CD4-positive, alpha-beta T cell treated with Interferon alpha-2 for 1 hour (primary cell): ENCODE measurements at places on chromosomes 12 and 14.

GRCh38 chr14:59844186-59844812 lies 26.3 kb downstream of the RTN1 start:
- no peak for DNase-seq

DNA sequence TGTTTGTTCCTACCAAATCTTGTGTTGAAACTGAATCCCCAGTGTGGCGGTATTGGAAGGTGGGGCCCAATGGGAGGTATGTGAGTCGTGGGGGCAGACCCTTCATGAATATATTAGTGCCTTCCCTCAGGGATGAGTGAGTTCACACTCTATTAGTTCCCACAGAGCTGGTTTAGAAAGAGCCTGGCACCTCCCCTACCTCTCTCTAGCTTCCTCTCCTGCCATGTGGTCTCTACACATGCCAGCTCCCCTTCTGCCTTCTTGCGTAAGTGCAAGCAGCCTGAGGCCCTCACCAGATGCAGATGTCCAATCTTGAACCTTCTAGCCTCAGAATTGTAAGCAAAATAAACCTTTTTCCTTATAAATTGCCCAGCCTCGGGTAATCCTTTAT lies 105.8 kb downstream of the SPTSSA start:
- no peak for DNase-seq

GRCh38 chr14:44812672-44813071 lies 149.1 kb downstream of the KLHL28 start:
- no peak for DNase-seq

- DNase-seq = no peak
Observed at GRCh38 chr12:92943482-92944250, 14.6 kb upstream of the EEA1 start.

- DNase-seq = no peak
Observed at GRCh38 chr14:82447586-82447985, 913.9 kb upstream of the SEL1L start.

- DNase-seq = no peak
Observed at GRCh38 chr12:60159761-60160160, 563.9 kb downstream of the SLC16A7 start.

DNA sequence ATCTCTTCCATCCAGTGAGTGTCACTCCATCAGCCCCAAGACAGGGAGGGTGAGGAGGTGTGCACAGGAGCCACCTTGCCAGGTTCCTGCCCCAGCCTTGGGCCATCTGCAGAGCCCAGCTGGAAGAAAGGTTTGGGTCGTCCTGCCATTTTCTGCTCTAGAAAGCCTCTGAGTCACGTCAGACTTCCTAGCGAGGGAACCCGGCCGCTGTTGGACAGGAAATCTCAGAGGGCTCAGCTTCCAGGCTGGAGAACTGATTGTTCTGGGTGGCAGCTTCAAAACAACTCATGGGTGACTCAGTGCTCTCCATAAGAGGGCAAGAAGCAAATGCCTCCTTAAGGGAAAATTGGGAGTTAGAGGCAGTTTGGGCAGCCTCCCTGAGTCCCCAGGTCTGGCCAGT lies 16.6 kb downstream of the HIP1R start:
- no peak for DNase-seq

GRCh38 chr12:12660201-12660600 lies 35.8 kb downstream of the GPR19 start:
- DNase-seq = no peak

- DNase-seq = no peak
Observed at GRCh38 chr14:68639758-68640574, 152.9 kb downstream of the ZFP36L1 start.

DNA sequence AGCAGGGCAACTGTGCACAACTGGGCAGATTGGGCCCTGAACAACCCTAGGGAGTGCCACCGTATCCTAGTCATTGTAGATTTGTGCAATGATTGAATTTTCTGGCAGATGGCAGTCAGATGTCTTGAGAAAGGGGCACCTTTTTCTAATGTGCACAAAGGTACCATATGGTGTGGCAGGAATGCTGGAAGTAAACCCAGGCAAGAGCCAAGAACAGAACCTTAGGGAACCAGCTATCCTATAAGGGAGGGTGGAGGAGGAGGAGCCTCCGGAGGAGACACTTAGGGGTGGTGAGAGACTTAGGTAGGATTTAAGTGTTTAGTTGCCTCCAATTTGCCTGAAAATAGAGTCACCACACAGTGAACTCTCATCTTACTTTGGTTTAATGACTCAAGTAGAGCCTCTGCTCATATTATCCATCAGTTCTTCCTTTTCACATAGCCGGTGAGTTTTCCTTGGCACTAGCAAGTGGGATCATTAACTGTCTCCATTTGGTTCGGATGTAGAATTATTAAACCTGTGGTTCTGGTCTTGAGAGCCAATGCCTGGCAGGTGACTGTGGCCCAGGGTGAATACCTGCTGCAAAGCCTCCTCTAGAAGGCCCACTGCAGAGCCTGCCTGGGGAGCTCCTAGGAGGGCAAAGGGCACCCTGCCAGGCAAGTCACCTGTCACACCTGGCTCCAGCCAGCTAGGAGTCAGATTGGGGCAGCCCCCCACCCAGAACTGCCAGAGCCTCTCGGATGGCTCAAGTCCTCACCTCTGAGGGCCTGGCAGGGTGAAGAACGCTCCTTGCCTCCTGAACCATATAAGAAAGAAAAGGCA lies 184.4 kb upstream of the HIF1A start:
- no peak for DNase-seq

- DNase-seq = no peak
Observed at GRCh38 chr12:79487386-79488110, 203.2 kb downstream of the PAWR start.

- DNase-seq = no peak
Observed at GRCh38 chr12:71430756-71431155, 8.8 kb upstream of the LGR5 start.

GRCh38 chr14:39762576-39763401 lies 330.6 kb upstream of the FBXO33 start:
- DNase-seq = no peak

DNA sequence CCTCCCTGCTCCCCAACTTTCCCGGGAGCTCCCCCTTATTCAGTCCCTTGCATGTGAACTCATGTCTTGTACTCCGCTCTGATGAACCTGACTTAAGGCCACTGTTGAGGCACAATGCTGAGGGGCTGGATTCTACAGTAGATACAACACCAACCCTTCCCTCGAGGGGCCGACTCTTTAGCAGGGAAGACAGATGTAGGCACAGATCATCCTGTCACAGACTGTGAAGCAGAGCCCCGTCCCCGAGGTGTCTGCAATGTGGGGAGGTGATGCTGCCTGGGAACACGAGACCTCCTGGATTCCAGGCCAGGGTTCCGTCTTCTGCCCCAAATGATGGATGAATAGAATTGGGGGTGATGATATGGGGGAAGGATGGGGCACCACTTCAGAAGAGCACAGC lies 175.1 kb downstream of the CHST11 start:
- DNase-seq = no peak

DNA sequence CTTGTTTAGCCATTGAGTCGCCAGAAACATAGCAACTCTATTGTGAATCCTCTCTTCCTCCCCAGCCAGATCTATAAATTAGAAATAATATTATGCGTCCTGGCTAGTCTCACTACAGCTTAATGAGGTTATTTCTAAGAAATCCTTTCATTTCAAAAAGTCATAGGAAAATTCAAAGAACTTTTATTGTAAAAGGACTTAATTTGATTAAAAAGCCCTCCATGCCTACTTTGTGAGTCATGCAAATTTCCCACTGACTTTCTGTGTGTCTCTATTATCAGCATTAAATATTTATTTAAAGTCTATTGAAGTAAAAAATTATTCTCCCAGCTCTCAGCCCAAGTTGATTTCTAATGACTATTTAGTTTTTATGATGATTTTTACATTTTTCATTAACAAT lies 160.7 kb downstream of the PHLDA1 start:
- DNase-seq = no peak

DNA sequence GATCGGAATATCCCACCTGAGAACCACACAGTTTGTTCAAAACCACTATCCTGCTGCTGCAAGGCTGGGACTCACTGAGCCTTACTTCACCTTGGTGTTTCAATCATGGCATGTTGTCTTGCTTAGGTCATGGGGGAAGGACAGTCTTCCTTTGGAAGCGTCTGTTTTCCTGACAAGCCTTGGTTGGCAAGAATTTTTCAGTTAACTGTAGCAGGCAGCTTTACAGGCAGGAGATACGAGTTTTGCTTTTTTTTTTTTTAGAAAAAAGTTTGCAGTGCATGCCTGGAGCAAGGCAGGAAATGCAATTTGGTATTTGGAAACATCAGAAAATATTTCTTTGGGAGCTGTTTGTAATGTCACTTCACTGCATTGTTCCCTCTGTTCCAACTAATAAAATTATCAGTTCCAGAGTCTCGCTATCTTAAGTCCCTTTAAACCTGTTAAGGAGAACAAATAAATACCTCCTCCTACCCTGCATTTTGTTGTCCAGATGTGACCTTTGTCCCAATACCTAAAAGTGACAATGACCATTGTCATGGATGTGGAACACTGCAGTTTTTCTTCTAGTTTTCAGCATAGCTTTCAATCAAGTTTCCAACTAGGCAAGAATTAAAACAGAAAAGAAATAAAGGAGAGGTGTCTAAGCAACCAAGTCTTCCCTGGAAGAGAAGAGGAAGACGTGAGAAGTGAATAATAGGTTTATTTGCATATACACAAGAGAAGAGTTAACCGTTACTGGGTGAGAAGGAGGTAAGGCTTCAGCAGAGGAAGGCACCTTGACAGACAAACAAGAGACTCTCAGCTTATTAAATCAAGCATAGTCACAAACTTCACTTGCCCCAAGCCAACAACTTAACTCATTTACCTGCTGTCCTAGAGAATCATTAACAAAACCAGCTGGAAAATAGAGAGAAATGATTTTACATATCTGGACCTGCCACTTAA lies 71.4 kb upstream of the ACTN1 start:
- no peak for DNase-seq

GRCh38 chr14:102932484-102933248 lies 10.2 kb downstream of the AMN start:
- no peak for DNase-seq

DNA sequence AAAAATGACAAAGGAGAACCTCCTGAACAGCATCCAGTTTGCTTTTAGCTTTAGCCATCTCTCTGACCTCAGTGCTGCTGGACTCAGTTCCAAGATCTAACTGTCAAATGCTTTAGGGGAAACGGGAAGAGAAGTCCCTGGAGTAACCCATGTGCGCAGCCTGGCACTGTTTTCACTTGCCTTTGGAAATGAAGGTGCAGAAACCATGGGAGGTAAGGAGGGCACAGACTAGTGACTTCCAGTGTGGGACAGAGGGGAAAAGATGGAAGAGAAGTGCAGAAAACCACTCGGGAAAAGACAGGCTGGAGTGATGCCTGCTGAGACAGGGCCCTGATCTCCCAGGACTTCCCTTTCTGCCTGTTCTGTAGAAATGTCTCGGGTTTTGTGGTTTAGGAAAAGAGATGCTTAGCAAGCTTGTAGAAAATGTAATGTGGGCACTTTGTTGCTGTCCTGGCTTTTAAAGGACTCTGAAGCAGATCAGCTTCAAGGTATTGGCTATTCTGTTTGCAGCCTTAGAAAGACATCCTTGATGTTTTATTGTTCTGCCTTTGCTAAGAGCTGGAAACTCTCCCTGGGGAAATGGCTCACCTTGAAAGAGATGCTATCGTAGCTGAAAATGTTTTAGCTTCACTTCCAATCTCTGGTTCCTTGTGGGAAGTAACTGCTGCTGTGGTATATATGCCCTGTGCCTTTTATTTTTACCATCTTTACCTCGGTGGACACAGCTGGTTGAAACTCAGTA lies 124.6 kb upstream of the HIF1A start:
- DNase-seq = no peak

GRCh38 chr12:26158078-26158764 lies 33.4 kb upstream of the BHLHE41 start:
- no peak for DNase-seq

GRCh38 chr14:33704481-33704880 lies 246.4 kb downstream of the EGLN3 start:
- DNase-seq = no peak

- DNase-seq = peak; percentile 8
Observed at GRCh38 chr12:3655328-3655900, 97.5 kb downstream of the CRACR2A start.

GRCh38 chr14:23385642-23386265 lies 8.9 kb downstream of the CMTM5 start:
- no peak for DNase-seq

GRCh38 chr14:46686652-46687051 lies 35.1 kb upstream of the RPL10L start:
- DNase-seq = no peak

DNA sequence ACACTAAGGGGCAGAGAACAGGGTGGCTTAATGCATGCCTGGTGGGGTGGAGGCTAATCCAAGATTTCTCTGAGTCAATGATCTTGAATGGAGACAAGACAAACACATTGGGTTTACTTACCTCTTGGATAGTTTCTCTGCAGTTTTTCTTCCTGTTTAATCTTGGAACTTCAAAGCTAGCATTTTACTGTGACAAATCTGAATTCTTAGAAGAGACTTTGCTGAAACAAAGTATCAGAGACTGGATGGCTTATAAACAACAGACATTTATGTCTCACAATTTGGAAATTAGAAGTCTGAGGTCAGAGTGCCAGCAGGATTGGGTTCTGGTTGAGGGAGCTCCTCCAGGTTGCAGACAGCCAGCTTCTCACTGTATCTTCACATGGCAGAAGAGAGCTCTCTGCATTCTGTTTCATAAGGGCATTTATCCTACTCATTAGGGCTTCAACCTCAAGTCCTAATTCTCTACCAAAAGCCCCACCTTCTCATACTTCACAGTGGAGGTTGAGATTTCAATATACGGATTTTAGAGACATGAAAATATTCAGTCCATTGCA lies 921.8 kb downstream of the VRK1 start:
- no peak for DNase-seq

DNA sequence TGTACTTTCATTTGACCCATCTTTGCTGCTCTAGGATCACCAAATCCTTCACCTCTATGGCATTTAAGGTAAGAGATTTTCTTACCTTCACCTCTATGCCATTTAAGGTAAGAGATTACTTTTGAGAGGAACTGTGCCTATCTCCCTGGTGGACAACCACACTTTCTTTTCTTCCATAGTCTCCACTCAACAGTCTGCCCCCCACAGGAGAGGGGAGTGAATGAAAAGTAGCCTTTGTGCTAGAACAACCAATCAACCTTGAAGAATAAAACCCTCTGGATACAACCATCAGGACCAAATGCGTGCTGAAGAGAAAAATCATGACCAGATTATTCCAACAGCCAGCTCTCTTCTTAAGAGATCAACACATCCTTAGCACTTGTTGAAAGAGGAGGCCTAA lies 258.6 kb upstream of the TMPO start:
- DNase-seq = no peak

DNA sequence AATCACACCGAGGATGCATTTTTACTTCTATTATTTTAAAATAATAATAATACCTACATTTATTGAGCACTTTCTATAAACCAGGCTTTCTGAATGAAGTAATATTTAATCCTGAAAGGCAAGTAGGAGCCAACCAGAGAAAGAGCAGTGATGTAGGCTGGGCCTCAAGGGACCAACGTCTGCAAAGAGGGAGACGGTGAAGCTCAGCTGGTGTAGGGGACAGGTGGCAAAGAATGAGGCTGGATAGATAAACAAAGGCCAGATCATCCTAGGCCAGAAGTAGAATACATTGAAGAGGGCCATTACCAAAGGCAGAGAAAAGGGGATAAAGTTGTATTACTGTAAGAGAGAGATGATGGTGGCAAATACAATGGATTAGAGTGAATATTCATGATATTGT lies 810 bp upstream of the TMBIM4 start:
- DNase-seq = no peak
